Epithelial cell of proximal tubule (primary cell): ENCODE measurements at places on chromosomes 5 and 9. TPM values are rescaled to one million over a fixed set of nuclear protein-coding genes. Genes with fewer than 3 reads are reported as not detected.

PCDHB14 gene
- under 0.01 and 0.23 TPM in 2 replicates for total RNA-seq

AGXT2 gene
- total RNA-seq, result not detected in 2 replicates

HK3 gene
- total RNA-seq, result 0.43 TPM in 1 of 2 replicates, not detected in the other

SLC4A9 gene
- not detected in 2 replicates for total RNA-seq

SCGB3A2 gene
- not detected in 2 replicates for total RNA-seq

ECM2 gene
- total RNA-seq, result not detected in 2 replicates

DDX4 gene
- total RNA-seq, result not detected in 2 replicates

JAKMIP2 gene
- total RNA-seq, result 0.14 and 0.17 TPM in 2 replicates

C5orf52 gene
- total RNA-seq, result not detected in 2 replicates

GABRA6 gene
- not detected in 2 replicates for total RNA-seq

TMEM171 gene
- total RNA-seq, result 2.8 and 10.6 TPM in 2 replicates

SPATA31A1 gene
- total RNA-seq, result not detected in 2 replicates

CDX1 gene
- not detected in 2 replicates for total RNA-seq

MTX3 gene
- total RNA-seq, result 6.2 and 7.3 TPM in 2 replicates

MYMK gene
- not detected in 2 replicates for total RNA-seq

SPATA24 gene
- total RNA-seq, result 2.2 and 5.3 TPM in 2 replicates

VCAN gene
- total RNA-seq, result 185 and 323 TPM in 2 replicates

MEIKIN gene
- total RNA-seq, result not detected in 2 replicates

HSD17B3 gene
- not detected in 2 replicates for total RNA-seq
